SW480 (cell line): ENCODE measurements at places on chromosomes 2 and 18.
A peak's percentile ranks its signal among the peaks of the same experiment; 100 is the strongest.

GRCh38 chr2:86617153-86617552 lies 6.5 kb downstream of the RNF103 start:
- DNase-seq: no peak

DNA sequence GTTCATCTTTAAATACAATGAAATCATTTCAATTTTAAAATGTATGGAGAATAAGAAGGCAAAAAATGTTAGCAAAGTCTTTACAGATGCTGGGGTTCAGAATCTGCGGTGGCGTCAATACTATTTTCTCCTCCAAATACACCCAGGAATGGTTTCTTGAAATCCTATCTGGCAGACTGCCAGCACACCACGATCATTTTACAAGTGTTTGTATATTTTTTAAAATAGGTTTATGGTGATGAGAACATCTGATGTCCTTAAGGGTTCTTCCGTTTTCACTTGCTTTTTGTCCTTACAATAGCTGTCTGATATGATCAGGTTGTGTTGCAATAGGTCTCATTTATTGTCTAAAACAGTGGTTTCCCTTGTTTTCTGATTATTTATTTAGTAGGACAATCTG lies 89.6 kb downstream of the CMPK2 start:
- no peak for DNase-seq

DNA sequence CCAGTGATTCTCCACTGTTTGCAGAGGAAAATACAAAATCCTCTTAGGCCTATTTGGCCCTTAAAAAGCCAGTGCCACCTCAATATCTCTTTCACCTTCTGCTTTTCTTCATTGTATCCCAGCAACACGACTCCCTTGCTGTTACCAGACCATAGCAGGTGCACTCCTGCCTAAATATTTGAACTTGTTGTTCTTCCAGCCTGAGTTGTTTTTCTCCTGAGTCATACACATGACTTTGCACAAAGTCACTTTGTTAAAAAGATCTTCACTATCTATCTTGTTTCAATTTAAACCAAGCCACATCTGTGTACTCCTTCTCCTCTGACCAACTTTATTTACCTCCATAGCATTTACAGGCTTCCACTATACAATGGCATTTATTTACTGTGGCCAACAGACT lies 103.6 kb downstream of the LRRTM4 start:
- no peak for DNase-seq

DNA sequence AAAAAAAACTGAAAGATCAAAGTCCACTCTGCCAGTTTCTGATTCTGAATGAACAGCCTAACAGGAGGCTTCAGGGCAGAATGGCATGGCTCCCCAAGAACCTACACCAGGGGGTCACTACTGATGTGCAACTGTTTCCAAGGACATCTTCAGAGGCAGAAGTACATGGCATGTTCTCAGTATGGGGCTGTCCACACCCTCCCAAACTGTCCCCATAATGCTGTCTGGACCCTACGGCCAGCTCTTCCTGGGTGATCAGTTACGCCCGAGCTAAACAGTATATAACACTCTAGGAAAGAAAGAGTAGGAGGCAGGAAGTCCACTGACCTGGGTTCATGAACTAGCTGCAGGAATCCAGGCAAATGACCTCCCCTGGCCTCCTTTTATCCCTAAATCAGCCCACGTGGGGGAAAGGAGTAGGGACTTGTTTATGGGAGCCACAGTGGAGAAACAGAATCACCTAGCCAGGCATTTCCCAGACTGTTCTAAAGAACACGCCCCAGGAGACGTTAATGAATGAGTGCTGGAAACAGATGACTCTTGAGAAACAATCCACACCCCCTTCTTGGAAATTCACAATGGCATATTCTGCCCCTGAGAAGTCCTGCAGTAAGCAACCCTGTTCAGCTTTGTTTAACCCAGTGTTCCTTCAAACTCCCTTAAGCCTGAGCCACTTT lies 2.5 kb downstream of the TMBIM1 start:
- no peak for DNase-seq

DNA sequence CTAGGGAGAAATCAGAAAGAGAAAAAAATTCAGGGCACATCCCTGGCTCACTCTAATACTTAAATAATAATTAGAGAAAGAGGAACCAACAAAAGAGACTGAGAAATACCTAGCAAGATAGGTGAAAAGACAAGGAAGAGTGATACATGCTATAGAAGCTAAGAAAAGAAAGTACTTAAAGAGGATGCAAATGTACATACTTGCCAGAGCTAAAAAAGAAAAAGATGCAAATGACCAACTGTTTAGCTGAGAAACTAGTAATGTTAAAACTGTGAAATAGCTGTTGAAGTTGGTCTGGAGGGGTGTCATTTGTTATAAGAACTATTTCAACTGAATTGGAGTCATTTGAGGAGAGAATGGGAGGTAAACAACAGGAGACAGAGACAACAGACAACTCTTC lies 412.2 kb downstream of the SPAG16 start:
- no peak for DNase-seq

- no peak for DNase-seq
Observed at GRCh38 chr2:160033732-160034392, 28.6 kb downstream of the PLA2R1 start.

GRCh38 chr2:143524559-143525401 lies 395.6 kb downstream of the ARHGAP15 start:
- no peak for DNase-seq

DNA sequence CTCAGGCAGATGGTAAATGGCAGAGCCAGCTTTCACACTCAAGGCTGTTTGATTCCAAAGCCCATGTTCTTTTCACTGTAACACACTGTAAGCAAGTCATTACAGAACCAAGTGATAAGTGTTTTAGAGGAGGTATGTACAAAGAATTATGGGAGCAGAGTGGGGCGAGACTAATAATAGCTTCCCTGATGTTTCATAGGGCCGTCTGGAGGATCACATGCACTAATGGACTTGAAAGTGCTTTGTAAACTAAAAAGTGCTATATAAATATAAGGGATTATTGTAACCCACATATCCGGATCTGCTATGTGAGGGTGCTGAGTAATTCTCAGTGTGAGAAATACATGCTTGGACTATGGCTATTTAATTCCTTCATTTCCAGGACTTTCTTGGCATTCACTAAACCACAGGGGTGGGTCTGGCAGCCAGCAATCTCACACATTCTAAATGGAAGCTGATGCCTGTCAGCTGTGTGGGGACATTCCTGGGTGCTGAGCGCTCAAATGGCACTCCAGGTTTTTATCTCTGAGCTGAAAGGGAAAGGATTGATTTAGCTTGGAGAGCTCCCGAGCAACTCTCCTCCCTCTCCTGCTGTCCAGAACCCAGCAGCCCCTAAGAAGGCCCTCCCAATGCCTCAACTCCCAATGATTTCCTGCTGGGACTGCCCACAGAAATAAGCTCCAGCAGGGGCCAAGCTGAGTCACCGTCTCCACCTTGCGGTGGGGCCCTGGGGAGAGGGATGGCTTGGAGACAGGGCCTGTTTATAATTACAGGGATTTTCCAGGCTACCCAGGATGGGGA lies 222.8 kb downstream of the SOX11 start:
- no peak for DNase-seq

GRCh38 chr2:237171396-237171795 lies 85.7 kb downstream of the COPS8 start:
- no peak for DNase-seq

DNA sequence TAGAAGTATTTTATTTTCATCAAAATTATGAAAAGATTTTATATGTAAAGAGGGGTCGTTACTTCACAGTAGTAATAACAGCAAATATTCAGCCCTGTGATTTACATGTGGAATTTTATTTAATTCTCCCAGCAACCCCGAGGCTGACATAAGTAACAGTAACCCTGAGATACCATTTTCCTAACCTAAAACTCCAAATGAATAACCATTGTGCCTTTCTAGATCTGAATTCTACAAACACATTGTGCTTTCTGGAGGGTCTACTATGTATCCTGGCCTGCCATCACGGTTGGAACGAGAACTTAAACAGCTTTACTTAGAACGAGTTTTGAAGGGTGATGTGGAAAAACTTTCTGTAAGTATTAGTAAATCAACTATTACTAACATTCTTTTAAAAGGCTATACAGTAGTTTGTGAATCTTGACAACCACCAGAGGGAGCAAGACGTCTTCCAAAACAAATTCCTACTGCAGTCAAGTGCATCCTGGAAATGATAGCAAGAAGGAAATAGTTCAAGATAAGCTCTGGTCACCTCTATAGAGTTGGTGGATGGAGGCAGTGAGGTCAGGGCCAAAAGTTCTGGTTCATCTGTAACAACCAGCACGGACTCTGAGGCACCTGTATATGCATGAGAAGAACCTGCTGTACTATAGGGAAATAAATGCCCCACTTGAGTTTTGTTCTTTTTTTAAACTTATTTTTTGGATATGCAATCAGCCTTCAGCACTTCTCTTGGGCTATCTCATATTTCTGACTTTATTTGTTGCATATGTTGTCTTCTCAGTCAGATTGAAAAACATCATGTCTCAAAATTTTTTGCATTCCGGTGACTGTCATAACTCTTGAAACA lies 37.4 kb downstream of the ACTR2 start:
- DNase-seq: peak; percentile 82

- DNase-seq: peak; percentile 41
Observed at GRCh38 chr2:183248866-183249567, 124.8 kb downstream of the NUP35 start.

DNA sequence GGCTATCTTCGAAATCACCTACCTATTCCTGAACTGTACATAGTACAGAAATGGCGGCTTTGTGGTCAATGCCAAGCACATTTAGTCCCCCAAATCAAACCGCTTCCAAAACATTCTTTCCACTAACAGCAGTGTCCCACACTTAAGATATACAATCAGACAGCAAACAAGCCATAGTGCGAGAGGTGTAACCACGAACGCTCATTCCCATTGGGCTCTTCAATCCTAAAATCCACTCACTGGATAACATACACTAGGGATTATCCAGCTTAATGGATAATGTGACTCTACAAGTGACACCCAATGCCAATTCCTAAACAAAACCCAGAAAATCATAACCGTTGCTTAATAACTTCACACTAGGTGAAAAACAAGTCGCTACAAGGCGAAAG lies 2.0 kb downstream of the XPO1 start:
- DNase-seq: peak; percentile 58

- DNase-seq: peak; percentile 59
Observed at GRCh38 chr2:217713395-217714286, 289.2 kb downstream of the TNS1 start.

DNA sequence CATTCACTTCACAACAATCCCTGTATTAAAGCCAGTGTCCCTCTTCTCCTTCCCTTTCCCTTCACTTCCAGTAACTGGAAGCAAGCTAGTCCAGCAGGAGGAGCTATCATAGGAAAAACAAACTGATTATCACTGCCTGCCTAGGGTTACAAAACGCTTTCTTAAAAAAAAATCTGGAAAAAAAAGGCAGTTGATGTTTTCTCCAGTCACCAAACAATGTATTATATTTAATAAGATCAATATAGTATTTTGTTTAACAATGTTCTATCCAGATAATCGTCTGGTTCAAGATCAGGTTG lies 78.8 kb upstream of the ITGB6 start:
- DNase-seq: no peak

DNA sequence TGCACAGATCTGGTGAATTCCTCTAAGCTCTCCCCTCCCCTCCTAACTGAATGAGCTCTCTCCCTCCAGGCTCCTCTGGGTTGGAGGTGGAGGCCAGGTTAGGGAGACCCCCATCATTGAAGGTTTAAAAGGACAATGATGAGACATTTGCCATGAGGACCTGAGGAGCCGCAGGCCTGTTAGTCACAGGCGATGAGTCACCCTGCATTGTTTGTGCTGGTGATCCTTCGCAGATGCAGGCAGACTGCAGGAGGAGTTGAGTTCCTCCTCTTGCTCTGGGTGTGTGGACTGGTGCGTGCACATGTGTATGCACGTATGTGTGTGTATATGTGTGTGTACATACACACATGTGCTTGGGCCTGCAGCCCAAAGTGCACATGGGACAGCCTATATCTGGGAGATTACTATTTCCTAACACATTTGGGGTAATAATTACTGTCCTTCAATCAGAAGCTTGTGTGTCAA lies 42.0 kb downstream of the MCFD2 start:
- peak; percentile 77 for DNase-seq

DNA sequence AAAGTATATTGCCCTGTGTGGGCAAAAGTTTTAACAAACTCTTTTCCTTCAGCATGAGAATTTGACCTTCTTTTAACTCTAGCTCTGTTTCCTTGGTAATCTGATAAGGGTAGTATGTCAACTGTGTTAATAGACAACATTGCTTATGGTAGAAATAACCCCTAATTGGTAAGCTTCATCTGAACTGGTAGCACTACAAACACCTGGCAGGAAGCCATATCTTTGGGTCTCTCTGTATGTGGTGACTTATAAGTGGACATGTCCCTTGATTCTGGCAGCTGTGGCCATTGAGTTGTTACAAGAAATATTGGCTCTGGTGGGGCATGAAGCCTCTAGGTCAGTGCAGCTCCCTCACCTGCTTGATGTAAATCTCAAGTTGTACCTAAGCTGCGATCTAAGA lies 46.9 kb downstream of the MBD5 start:
- DNase-seq: no peak

- peak; percentile 66 for DNase-seq
Observed at GRCh38 chr2:45637440-45637839, 14.0 kb upstream of the PRKCE start.

DNA sequence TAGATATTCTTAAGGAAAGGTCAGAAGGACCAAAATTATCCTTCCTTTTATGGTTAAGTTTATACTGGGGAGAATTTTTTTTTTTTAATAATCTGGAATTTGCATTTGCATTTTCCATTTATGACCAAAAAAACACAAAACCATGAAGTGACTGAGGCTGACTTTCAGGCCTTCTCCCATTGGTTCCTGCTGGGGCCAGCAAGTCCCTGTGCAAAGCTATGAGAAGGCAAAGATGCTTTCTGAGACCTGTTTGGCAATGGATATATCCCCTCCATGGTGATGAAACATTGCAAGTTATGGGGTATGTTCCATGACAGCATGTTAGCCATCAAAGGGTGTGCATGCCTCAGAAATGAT lies 60.8 kb downstream of the KIAA2012 start:
- DNase-seq: no peak

GRCh38 chr2:213524164-213524563 lies 239.9 kb downstream of the SPAG16 start:
- no peak for DNase-seq

- no peak for DNase-seq
Observed at GRCh38 chr18:10418836-10419235, 35.6 kb upstream of the APCDD1 start.

- no peak for DNase-seq
Observed at GRCh38 chr18:34800381-34800780, 90.3 kb downstream of the DTNA start.

DNA sequence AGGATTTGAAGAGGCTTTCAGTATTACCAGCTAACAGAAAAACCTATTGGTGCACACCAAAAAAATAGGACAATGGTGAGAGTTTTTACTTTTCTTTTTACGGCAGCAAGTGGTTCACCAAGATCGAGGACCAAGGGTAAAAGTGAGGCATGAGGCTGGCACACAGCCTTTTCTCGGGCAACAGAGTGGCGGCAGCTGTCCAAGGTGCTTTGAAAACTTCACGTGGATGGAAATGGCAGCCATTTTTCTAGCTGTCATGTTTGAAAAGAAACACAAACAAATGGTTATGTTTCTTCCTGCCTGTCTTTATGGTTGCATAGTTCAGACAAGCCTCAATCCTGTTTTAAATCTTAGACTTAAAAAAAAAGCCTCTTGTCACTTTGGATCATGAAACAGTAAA lies 812.5 kb upstream of the CHAC2 start:
- no peak for DNase-seq
